ENCODE measurements at places on chromosomes 2 and 18.

DNA sequence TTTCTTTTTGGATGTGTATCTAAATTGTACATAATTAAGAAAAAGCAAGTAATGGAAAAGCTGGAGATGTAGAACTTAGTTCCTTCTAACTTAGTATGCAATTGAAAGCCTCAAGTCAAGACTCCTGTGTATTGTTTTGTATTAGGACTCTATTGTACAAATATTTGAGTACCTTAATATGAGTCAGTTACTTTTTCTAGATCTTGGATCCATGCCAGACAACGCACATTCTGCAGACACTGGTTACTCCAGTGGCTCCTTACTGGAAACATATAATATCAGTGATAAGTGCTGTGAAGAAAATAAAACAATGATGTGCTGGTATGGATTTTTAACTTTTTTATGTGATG, 1.5 kb downstream of the SLC39A10 start:
- DNase-seq, result no peak

GRCh38 chr2:200525066-200525465, 941 bp upstream of the SGO2 start:
- DNase-seq, result no peak

DNA sequence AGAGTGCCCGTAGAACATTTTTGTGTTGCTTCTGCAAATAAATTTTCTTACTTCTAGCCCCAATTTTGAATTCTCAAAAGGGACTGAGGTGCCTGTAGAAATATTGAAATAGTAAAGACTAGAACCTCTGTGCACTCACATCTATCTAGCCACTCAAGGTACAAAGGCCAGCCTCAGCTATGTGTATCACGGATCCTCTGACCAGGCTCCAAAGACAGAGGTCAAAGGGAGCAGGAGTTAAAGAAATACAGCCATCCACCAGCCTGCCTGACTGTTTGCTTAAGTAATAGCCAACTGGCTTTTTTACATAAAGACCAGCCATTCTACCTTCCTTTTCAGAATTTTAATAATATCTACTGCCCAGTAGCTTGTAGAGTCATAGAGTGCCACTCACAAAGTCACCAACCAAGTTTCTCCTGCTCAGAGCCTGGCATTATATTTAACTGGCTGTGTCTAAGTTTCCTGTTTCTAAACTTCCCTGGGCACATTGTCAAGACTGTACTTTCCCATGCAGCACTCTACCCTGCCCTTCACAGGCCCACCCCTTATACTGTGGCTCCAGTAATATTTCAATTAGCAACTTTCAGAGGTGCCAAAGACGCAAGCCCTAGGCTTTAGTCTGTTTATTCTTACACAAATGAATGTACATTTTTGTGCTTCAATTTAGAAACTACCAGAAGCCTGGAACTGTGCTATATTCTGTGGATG, 338.3 kb upstream of the NT5C1B start:
- DNase-seq, result no peak

DNA sequence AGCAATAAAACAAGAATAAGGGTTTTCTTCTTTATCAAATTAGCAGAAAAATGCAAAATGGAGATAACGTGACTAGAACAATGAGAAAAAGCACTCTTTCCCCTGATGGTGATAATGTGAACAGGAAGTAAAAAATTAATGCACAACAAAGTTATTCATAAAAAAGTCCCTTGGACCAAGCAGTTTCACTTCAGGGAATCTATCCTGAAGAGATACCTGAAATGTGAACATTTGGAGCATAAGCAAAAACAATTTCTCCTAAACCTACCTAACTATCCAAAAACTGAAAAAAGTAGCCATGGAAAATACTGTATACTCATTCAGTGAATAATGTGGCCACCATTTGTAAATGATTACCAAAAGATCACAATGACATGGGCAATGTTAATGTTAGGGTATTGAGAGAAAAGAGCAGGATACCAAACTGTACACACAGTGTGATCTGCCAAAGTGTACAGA, 48.7 kb downstream of the TRIP12 start:
- no peak for DNase-seq

GRCh38 chr18:73660931-73661856, 486.4 kb downstream of the FBXO15 start:
- DNase-seq, result no peak

GRCh38 chr2:15145046-15145817, 415.9 kb downstream of the NBAS start:
- no peak for DNase-seq

GRCh38 chr2:150700666-150701580, 213.5 kb upstream of the RND3 start:
- no peak for DNase-seq

- no peak for DNase-seq
Observed at GRCh38 chr2:235986361-235986760, 181.8 kb downstream of the GBX2 start.

GRCh38 chr2:71500426-71501079, 47.2 kb downstream of the DYSF start:
- DNase-seq, result no peak

DNA sequence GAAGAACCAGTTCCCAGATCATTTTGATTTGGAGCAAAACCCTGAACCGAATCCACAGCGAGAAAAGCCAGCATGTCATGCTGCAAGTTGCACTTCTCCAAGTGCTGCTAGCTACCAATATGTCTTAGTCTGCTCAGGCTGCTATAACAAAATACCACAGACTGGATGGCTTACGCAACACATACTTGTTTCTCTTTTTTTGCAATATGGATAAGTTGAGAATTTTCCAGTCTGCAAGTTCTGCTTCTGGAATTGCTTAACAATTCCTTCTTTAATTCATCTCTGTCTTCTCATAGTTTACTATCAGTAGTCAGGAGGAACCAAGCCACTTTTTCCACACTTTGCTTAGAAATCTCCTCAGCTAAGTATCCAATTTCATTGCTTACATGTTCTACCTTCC, 105.9 kb upstream of the RBBP8 start:
- no peak for DNase-seq

GRCh38 chr2:63903003-63903402, 61.3 kb downstream of the UGP2 start:
- no peak for DNase-seq

DNA sequence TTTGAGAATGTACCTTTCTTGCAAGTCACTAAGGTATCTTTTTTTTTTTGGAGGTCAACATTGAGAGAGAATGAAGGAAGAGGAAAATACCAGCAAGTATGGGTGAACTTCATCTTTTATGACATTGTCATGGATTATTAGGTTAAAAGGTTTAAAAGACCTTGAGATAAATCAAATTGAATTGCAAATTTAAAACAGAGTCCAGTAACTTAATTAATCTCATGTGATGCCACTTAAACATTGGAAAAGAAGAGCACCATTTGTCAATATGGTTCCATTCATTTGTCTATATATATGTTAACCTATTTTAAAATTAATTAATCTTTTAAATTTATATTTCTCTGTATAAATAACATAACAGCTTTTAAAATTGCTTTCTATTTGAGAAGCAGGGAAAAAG, 83.8 kb downstream of the PPP1R1C start:
- DNase-seq, result no peak

GRCh38 chr2:177543007-177543760, 150.6 kb downstream of the AGPS start:
- no peak for DNase-seq

- DNase-seq, result no peak
Observed at GRCh38 chr2:11720752-11721151, 25.7 kb upstream of the LPIN1 start.

DNA sequence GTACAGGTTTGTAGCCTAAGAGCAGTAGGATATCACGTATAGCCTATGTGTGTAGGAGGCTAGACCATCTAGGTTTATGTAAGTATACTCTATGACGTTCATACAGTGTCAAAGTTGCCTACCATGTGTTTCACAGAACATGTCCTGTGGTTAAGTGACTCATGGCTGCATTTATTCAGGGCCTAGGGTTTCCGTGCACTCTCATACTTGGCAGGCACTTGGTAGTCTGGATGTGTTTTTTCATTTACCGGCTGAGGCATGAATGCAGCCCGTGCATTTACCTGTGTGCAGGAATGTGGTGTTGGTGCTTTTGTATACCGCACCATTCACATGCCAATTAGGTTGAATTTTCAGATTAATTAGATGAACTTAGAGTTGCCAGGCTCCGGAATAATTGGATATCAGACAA, 43.4 kb downstream of the MYL12B start:
- no peak for DNase-seq

- no peak for DNase-seq
Observed at GRCh38 chr2:176852667-176853066, 359.9 kb upstream of the HNRNPA3 start.

- DNase-seq, result no peak
Observed at GRCh38 chr2:157971702-157972101, 95.6 kb upstream of the ACVR1 start.

GRCh38 chr18:59705145-59705544, 7.9 kb upstream of the CCBE1 start:
- no peak for DNase-seq

GRCh38 chr2:191025135-191025534, 11.2 kb upstream of the STAT1 start:
- no peak for DNase-seq

GRCh38 chr2:44933434-44933951, 8.0 kb upstream of the SIX3 start:
- no peak for DNase-seq

DNA sequence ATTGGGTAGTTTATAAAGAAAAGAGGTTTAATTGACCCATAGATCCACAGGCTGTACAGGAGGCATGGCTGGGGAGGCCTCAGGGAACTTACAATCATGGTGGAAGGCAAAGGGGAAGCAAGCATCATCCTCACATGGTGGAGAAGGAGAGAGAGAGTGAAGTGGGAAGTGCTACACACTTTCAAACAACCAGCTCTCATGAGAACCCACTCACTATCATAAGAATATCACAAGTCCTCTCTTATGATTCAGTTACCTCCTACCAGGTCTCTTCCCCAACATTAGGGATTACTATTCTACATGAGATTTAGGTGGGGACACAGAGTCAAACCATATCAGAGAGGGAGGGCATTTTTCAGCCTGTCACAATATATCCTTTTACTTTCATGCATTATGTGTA, 22.7 kb upstream of the DOCK10 start:
- no peak for DNase-seq

GRCh38 chr18:46916551-46917107, 678 bp downstream of the PIAS2 start:
- DNase-seq, result no peak

DNA sequence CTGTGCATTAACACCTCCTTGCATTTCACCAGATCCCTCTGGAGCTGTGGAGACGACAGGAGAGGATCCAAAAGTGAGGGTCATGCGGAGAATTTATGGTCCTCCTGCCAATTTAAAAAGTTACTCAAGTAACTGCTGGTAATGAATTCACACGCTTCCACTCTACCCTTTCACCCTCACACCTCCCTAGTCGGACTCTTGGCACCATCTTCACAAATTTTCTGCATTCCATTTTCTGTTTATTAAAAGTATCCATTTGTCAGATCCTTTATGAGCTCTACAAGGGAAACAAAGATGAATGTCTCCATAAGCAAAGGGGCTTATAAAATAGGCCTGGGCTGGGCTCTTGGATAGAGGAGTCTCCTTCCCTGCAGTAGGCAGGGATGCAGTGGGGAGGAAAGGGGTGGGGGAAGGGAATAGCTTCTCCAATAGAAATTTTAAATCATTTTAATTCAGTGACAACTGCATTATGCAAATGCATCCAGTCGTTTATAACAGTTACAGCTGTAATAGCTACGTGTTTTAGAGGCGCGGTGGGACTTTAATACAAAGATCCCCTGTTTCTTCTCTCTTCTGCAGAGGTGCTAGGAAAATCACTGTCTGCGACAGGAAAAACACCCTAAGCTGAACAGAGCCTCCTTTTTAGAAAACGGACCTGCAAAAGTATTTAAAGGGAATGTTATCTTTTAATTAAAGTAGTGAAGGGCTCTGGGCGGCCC, 132.2 kb downstream of the EPHA4 start:
- DNase-seq, result no peak

DNA sequence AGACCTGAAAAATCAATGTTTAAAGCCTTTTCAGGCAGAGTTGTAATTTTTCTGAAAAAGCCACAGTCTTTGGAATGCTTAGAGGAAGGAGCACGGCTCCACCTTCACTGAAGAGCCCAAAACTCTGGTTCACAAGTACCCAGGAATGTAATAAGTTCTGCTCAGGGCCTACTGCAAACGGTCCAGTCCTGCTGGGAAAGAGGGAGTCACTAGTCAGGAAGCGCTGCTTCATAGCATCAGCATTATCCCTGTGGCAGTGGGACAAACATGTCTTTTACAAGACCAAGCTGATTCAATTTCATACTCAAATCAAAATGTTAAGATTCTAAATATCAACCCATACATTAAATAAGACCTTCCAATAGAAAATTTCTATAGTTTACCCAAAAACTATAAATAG, 152.9 kb upstream of the PGAP1 start:
- no peak for DNase-seq

DNA sequence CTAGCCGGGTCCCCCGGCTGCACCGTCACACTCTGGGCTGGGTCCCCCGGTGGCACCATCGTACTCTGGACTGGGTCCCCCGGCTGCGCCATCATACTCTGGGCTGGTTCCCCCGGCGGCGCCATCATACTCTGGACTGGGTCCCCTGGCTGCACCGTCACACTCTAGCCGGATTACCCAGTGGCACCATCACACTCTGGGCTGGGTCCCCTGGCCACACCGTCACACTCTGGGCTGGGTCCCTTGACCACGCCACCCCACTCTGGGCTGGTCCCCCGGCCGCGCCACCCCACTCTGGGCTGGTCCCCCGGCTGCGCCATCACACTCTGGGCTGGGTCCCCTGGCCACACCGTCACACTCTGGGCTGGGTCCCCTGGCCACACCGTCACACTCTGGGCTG, 653.8 kb upstream of the ID2 start:
- no peak for DNase-seq

- no peak for DNase-seq
Observed at GRCh38 chr2:83368916-83369315, 1090.2 kb downstream of the SUCLG1 start.
